ENCODE measurements at places on chromosomes 11 and 22.

DNA sequence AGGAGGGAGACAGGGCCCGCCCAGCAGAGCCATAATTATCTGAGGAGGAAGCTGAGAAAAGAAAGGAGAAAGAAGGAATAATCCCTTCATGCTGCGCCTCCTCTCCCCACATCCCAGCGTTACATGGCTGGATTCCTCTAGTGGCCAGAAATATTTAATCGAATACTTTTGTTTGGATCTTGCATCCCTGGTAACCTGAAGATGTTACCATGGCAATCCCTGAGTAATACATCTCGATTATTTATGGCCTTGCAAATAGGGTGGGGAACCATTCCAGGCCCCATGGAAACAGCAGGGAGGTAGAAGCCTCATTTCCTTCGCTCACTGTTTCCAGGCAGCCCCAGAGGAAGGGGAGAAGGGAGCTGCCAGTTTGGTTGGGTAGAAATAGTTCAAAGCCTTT, 357.7 kb downstream of the BUD13 start:
- no peak for DNase-seq

- DNase-seq = no peak
Measured at GRCh38 chr22:41928593-41929417, 2.2 kb upstream of the TNFRSF13C start.

DNA sequence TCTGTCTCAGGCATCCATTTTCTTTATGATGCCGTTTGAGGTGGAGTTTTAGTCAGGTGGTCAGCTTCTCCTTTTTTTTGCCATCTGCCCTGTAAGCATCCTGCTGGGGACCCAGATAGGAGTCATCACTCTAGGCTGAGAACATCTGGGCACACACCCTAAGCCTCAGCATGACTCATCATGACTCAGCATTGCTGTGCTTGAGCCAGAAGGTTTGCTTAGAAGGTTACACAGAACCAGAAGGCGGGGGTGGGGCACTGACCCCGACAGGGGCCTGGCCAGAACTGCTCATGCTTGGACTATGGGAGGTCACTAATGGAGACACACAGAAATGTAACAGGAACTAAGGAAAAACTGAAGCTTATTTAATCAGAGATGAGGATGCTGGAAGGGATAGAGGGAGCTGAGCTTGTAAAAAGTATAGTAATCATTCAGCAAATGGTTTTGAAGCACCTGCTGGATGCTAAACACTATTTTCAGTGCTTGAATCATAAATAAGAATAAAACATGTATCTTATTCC, 10.9 kb upstream of the HBE1 start:
- no peak for DNase-seq

GRCh38 chr11:108960501-108960900, 295.6 kb downstream of the DDX10 start:
- no peak for DNase-seq

DNA sequence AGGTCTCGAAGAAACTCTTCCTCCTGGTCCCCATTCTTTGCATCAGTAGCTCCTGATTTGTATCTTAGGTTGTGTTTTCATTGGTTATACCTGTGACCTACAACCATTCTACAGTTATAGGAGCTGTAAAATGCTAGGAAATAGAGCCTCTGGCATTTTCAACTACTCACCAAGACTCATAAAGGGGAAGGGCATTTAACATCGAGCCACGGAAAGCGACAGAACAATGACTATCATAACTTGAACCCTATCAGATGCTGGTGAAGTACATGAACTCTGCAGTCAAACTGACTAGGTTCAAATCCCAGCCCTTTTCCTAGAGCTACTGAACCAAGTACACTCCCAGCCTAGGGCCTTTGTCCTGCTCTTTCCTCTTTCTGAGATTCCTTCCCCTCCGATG, 588.0 kb downstream of the SOX6 start:
- DNase-seq = no peak

GRCh38 chr11:128908391-128909246, 17.5 kb downstream of the KCNJ5 start:
- DNase-seq = no peak

GRCh38 chr22:28103596-28103995, 184.5 kb upstream of the PITPNB start:
- no peak for DNase-seq

- no peak for DNase-seq
Measured at GRCh38 chr11:113240389-113240788, 74.0 kb upstream of the TTC12 start.

DNA sequence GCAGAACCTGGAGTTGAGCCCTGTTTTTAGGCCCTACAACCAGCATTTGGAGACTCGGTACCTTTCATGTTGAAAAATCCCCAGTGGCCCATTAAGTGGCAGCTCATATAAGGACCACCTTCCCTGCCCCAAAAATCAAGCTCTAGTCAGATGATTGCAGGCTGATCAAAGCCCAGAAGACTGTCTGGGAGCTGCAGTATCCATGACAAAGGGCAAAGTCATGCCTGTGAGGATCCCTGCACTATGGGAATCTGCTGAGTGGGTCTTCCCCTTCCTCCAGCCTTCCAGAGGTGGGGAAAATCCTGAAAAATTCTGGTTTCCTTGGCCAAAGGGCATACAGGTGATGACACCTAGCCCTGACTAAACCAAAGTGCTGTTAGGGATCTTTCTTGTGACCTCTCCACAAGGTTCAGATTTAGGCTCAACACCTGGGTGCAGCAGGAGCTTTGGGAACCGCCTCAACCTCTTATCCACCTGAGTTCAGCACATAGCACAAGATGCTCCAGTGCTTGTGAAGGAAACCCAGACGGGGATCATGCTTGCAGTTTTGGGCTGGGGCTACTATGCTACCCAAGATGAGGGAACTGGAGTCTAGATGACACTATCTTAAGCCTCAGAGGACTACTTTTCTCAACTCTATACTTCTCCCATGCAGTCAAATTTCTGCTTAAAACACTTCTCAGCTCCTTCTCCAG, 1.2 kb upstream of the TRIM3 start:
- DNase-seq = no peak

- DNase-seq = no peak
Measured at GRCh38 chr11:86152006-86152862, 83.3 kb upstream of the PICALM start.

DNA sequence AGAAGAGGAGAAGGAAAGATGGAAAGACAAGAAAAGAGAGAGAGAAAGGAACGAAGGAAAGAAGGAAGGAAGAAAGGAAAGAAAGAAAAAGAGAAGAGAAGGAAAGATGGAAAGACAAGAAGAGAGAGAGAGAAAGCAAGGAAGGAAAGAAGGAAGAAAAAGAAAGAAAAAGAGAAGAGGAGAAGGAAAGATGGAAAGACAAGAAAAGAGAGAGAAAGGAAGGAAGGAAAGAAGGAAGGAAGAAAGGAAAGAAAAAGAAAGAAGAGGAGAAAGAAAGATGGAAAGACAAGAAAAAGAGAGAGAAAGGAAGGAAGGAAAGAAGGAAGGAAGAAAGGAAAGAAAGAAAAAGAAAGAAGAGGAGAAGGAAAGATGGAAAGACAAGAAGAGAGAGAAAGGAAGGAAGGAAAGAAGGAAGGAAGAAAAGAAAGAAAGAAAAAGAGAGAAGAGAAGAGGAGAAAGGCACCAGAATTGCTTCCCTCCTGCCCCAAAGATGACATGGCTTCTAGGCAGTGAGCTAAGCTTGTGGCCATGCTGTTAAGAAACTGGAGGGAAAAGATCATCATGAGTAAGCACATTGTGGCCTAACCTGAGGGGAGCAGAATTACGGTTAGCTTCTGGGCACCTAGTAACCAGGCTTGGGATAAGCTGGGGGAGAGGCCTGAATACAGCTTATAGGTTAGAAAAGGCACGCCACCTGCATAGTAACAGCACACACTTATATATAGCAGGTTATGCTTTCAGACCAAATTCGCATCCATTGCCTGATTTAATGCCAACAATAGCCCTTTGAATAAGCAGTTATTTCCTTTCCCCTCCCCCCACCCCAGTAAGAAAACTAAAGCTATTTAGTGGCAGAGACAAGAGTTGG, 2.3 kb upstream of the ST3GAL4 start:
- DNase-seq = no peak

GRCh38 chr11:14905104-14906033, 13.3 kb upstream of the CYP2R1 start:
- DNase-seq = peak; percentile 59

DNA sequence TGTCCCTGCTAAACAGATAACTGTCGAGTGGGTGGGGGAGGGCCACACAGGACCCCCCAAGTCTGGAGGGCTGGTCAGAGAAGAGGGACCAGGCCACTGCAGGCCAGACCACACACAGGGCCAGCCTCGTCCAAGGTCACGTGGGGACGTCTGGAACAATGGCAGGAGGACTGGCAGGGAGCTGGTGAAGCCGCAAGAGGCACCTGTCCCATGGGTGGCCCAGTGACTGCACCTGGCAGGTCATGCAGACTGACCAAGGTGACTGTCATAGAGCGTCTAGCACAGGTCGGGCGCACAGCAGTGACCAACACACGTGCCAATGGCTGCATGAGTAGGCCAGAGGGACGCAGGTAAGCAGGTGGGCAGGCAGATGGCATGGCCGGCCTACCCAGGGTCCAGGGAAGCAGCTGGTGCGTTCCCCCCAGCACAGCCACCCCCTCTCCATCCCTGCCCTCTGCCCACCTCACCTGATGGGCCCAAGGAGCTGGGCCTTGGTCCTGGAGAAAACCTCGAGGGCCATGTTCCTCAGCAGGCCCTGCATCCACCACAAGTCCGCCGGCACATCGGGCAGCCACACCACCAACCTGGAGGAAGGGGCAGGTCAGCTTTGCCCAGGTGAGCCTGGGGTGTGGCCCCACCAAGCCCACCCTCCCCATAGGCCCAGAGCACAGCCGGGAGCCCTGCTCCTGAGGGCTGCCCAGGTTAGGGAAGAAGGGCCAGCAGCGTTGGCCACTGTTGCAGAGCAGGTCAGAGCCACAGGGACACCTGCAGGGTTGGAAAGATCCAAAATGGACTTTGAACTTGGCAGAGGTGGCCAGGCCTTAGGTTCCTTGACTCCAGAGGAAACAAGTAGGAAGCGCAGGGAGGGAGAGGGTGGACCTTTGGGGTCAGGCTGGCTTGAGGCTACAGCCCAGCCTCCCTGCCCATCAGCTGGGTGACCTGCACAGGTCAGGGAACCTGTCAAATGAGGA, 10.4 kb downstream of the PNPLA5 start:
- no peak for DNase-seq

DNA sequence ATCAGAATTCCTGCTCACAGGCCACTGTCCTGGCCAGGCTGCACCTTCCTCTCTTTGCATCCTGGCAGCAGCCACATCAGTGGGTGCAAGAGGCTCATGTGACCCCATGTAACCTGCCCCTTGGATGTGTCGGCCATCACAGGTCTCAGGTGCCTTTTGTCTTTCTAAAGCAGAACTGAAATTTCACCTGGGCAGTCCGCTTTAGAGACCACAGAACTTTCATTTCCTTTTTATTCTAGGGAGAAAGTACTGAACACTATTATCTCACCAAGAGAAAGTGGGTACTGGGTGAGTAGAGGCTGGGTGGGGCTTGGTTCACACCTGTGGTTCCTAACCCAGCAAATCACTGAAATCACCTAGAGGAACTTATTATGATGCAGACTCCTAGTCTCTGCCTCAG, 51.7 kb upstream of the NUP160 start:
- DNase-seq = no peak

GRCh38 chr11:2528301-2529050, 83.7 kb downstream of the KCNQ1 start:
- DNase-seq = no peak

GRCh38 chr11:128765571-128766549, 72.0 kb downstream of the FLI1 start:
- no peak for DNase-seq

DNA sequence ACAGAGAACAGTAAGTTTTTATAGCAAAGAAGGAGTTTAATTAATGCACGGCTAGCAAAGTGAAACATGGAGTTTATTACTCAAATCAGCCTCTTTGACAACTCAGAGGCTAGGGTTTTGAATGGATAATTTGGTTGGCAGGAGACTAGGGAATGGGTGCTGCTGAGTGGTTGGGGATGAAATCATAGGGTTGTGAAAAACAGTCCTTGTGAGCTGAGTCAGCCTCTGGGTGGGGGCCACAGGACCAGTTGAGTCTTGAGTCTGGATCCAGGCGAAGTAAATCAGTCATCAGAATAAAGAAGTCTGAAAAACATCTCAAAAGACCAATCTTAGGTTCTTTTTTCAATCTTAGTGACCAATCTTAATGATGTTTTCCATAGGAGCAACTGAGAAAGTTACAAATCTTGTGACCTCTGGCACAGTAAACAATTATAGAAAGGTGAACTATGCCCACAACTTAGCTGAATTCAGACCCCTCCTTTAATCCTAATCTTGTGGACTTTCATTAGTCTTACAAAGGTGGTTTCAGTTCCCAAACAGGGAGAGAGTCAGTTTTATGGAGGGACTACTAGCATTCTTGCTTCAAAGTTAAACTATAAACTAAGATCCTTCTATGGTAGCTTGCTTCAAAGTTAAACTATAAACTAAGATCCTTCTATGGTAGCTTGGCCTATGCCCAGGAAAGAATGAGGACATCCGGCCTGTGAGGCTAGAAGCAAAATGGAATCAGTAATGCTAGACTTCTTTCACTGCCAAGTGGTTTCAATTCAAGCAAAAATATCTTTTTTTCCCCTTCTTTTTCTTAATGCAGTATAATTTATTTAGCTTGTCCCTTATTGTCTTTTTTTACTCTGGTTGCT, 84.5 kb downstream of the AASDHPPT start:
- DNase-seq = no peak

DNA sequence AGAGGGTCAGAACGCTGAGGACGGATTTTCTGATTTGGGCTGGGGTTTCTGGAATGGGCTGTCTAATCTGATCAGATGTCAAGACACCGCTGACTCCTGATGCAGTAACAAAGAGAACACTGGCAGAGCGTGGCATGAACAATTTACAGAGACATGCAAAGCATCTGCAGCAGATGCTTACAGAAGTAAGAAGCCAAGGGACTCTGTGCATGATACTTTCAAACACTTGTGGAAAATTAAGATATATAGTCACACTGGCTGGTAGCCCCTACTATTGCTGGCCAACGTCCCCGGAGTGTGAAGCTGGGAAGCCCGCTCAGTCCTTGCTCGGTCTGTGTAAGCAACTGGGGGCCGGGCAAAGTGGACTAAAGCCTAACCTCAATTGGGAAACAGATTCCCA, 903.7 kb downstream of the BRD1 start:
- no peak for DNase-seq

- no peak for DNase-seq
Measured at GRCh38 chr22:24188705-24189248, 7.5 kb downstream of the SUSD2 start.

DNA sequence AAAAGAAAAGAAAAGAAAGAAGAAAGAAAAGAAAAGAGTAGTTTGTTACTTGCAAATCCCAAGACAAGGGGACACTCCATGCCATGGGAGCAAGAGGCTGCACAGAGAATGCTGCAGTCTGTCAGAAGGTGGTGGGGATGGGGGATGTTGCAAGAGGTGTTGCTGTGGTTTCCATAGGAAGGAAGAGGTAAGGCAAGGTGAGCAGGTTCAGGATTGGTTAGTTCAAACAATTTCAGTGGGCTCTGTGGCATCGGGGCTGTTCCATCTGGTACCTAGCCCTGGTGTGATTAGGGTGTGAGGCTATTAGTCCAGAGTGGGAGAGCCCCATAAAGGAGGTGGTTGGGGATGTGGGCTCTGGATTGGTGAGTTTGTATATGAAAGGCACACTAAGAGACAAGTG, 172.7 kb downstream of the BCR start:
- no peak for DNase-seq
